Coronary artery (tissue), 2 donors: ENCODE measurements at places on chromosomes 2 and 18.

GRCh38 chr2:101485856-101486255, 10.9 kb upstream of the RFX8 start:
- no peak for DNase-seq

- DNase-seq, result no peak
Measured at GRCh38 chr2:192498747-192499146, 304.0 kb upstream of the TMEFF2 start.

GRCh38 chr2:215356948-215357461, 45.1 kb downstream of the ATIC start:
- no peak for DNase-seq

GRCh38 chr2:130720036-130720435, 8.8 kb upstream of the GPR148 start:
- no peak for DNase-seq

GRCh38 chr2:75609937-75610508, 36.6 kb upstream of the MRPL19 start:
- no peak for DNase-seq

GRCh38 chr2:229257985-229258384, 13.1 kb downstream of the PID1 start:
- peak; percentile 79 for DNase-seq

- no peak for DNase-seq
Measured at GRCh38 chr2:24816404-24816803, 23.2 kb downstream of the CENPO start.

- peak; percentile 41 for DNase-seq
Measured at GRCh38 chr2:60818272-60818671, 62.2 kb downstream of the PAPOLG start.

DNA sequence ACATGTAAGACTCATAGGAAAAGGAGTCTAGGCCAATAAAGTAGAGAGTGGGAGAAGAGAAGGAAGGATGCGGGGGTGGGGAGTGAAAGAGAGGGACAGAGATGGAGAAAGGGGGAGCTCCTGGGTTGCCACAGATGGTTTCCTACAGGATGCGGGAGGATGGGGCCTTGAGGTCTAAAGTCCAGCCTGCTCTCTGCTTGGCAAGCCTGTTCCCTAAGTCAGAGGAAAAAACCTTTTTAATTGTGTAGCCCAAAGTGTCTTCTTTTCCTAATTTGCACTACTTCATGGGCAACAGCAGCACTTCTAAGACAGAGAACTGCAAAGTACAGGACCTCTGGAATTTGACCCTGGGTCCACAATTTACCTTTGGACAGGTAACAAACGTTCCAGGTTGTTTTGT, 1.4 kb upstream of the FAM110C start:
- no peak for DNase-seq

DNA sequence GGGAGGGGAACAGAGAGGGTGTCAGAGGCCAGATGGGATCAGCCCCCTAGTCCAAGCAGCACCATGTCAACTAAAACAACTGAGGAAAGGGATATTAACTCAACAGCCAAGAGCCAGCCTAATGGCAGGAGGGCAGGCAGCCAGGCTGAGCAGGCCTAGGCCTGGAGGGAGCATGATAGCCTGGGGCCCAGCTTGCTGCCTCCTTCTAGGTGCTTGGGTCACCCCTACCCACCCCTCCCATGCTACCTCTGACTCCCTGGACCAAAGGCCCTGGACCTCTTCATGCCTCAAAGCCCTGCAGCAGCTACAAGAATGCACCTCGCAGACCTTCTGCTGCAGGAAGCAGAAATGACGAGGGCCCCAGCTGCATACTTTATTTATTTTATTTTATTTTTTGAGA, 22.1 kb upstream of the TNS1 start:
- DNase-seq, result peak; percentile 64

- no peak for DNase-seq
Measured at GRCh38 chr18:75546964-75547363, 119.5 kb upstream of the SMIM21 start.

GRCh38 chr2:219976871-219977270, 349.4 kb downstream of the SLC4A3 start:
- DNase-seq, result no peak

- no peak for DNase-seq
Measured at GRCh38 chr2:184326066-184326465, 272.3 kb upstream of the ZNF804A start.

- no peak for DNase-seq
Measured at GRCh38 chr2:227788561-227789018, 25.1 kb upstream of the CCL20 start.

- DNase-seq, result no peak
Measured at GRCh38 chr2:79857888-79858287, 345.0 kb downstream of the CTNNA2 start.

DNA sequence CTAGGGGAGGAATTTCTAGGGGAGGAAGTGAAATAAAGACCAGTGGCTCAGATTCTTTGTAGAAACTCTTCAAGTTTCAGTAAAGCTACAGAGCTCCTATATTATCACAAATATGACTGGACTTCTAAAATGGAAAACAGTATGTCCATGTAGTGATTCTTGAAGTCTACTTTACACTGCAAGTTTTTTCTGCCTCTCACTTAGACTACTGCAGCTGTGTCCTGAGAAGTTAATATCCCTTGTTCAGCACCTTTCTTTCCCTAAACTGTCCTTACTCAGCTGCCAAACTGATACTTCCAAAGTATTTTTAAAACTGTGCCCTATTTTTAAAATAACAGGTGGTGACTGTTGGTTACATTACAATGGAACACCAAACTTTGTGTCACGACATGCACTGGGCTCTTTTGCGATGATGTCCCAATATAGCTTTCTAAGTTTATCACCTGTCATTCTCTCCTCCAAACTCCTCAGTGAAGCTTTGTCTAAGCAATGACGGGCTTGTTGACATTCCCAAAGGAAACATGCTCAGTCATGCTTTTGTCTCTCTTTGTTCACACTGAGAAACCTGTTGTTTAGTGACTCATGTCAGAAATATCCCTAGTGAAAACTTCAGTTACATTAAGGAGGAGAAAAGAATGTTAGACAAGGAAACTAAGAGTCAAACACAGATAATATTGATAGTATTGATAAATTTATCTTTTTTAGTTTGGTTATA, 341.1 kb downstream of the ARL6IP6 start:
- DNase-seq, result no peak

DNA sequence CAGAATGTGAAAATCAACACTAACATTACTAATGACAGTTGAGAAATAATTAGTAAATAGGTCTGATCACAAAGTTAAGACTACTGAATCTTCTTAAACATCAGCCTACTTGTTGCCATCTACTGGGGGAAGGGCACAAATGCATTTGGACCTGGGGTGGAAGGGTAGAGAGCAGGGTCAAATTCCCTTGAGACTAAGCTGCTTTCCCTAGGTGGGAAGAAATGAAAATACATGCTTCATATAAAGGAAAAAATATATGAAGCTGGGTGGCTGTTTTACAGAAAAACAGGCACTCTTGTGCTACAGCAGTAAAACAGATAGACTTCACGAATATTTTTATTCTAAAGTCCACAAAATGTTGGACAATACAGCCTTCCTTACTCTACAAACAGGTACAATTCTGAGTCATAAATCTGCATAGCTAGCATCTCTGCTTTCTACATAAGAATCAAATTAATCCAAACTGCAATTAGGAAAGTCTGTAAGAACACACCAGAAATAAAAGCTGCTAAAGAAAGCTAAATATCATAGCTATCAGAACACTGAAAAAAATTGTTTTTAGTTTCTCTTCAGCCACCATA, 10.9 kb downstream of the TRIP12 start:
- no peak for DNase-seq

DNA sequence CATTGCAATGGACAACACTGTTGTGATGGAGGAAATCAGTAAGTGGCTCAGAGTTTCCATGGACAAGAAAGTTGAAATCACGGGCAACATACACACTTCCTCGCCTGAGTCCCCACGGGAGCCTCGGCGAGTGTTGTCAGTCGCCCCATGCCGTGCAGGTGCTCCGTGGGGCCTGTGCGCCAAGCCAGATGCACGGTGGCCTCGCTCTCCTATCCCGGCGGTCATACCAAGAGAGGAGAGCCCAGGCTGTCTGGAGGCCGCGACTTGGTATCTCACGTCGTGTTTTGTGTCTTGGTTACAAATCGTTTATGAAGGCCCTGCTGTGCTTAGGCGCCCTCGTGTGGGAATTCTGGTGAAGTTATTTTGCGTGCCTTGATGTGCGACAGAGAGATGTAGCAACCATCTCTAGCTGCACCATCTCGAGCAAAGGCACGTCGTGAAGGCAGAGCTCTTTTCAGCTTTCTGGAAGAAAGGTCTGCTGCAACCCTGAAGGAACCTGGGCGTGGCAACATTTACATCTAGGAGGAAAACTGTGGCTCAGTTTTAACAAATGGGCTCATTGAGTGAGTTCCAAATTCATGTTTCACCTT, 21.8 kb downstream of the ATG4B start:
- DNase-seq, result no peak

DNA sequence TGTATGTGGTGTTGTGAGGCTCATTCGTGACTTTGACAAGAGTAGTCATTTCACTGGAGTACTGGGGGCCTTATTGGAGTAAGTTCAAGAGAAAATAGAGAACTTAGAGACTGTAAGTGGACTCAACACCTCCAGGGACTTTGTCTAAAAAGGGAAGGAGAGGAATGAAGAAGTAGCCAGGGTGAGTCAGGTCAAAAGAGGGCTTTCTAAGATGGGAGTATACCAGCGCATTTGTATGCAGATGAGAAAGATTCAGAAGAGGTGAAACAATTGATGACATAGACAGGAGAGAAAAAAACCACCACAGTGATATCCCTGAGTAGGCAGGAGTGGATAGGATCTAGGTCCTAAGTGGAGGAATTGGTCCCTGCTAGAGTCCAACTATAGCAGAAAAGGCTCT, 246.8 kb downstream of the IKZF2 start:
- no peak for DNase-seq

DNA sequence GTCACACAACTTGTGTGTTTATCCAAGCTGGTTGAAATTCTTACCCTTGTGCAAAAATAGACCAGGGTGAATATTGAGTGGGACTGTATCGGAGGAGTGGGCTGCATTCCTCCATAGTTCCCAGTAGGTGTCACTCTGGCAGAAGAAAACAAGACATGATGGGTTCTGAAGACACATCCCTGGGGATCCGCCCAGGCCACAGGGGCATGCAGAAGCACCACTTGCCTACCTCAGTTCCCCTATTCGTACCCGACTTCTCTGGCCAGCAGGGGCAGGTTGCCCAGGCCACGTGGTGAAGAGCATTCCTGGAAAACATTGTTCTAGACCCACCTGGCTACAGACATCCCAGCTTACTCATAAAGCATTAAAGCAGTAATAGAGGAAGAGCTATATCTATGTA, 168.2 kb downstream of the FAM210A start:
- peak; percentile 65 for DNase-seq

DNA sequence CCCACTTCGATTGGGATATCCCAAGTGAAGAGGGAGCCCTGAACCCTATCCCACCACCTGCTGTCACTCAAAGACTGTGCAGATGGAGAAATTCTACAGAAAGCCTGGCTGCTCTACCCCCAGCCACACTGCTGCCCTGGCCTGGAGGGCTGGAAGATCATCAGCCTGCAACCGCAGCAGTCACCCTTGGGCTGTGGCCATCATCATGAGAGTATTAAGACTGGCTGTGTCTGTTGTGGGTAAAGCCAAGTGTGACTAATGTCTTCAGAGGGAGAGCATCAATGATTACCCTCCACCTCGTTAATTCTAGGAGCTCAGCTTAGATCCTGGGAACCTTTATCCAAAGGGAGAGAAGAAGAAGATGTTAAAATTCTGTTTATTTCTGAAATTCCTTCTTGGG, 221.5 kb downstream of the TFCP2L1 start:
- DNase-seq, result no peak

DNA sequence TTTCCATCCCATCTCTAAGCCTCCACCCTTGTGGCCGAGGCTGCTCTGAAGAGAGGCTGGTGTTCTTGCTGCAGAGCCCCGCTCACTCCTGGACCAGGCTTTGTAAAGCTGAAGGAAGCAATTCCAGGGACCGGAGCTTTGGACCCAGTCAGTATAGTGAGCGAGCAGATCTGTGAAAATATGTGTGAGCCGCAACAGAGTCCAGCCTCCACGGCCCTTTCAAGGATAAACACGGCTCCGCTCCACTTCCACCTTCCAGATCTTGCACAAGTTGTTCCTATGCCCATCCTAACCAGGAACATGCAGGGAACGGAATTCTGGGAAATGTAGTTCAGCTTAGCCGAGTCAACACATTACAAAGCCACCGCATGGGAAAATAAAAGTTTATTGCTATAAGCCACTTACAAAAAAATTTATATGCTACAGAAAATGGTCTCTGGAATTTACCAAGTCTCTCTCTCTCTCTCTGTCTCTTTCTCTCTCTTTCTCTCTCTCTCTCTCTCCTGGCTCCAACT, 151.7 kb upstream of the ZNF521 start:
- DNase-seq, result peak; percentile 74

- no peak for DNase-seq
Measured at GRCh38 chr18:74197705-74198341, 49.5 kb downstream of the TIMM21 start.

DNA sequence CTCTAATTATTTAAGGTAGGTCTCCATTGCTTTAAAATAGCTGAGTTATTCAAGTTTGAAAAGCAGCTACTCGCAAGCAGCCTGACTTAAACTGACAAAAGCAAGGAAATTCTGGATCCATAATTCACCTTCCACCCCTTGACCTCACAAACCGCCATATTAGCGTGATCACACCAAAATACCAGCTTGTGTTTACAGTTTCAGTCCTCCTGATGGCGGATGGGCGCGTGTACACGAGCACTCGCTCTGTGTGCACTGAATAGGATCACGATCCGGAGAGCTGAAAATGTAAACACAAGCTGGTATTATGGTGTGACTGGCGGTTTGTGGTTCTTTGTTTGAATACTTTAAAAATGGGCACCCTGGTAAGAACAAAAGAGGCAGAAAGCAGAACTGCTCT, 42.4 kb upstream of the PSMD14 start:
- no peak for DNase-seq

GRCh38 chr2:10252661-10253060, 50.0 kb upstream of the HPCAL1 start:
- DNase-seq, result no peak

DNA sequence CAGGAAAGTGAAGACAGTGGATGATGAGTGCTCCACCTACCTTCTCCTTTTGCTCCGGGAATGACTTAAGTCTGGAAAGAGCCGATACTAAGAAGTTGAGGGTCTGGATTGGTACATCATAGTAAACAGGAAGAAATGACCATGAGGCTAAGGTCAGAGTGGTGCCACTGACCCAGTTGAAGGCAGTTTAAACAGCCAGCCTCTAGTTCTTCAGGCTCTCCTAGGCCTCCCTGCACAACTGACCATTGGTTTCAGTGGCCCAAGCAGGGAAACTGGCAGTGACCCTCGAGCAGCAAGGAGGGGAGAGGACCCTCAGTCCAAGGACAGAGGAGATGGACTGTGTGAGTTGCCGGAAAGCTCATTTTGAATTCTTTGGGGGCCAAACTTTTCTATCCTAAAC, 119.1 kb downstream of the MAP4K4 start:
- DNase-seq, result no peak

DNA sequence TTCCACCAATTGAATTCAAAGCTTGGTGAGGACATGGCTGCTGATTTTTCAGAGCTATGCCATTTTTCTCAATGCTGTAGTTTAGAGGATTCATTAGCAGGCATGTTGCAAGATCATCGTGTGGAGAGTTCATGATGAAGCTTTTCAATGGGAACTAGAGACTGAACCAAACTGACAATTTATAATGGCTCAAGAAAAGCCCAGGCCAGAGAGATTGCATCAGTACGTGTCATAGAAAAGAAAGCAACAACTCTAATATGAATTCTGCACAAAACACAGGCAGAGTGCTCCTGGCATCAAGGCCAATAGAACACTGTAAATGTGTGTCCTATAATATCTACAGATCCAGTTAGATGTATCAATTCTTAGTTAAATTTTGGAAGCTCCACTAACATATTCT, 477.6 kb downstream of the LRP1B start:
- no peak for DNase-seq

- no peak for DNase-seq
Measured at GRCh38 chr2:85553184-85553583, 8.1 kb downstream of the GGCX start.
